SK-MEL-5 (cell line): ENCODE measurements at places on chromosomes 7 and 10. TPM values are rescaled to one million over a fixed set of nuclear protein-coding genes. Genes with fewer than 3 reads are reported as not detected.
A peak's percentile ranks its signal among the peaks of the same experiment; 100 is the strongest.

DNA sequence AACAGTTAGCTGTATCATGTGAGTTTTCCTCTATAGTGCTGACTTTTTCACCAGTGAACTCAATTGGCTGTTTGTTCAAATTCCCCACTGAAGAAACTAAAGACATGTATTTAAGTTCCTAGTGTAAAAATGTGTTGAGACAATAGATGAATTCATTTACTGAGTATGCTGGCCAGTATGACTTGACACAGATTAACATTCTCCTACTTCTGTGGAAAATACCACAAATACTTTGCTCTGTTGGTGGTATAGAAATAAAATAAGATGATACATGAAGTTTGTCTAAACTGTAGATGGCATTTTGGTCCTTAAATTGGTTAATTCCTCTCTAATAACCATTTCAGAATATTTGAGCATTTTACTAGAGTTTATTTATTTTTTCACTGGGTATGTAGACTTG, 227.7 kb upstream of the TEX47 start:
- peak; percentile 90 for DNase-seq

Gene NSUN5
- 67.4 and 69.0 TPM in 2 replicates for total RNA-seq

Gene WEE2
- total RNA-seq, result not detected in 2 replicates

Gene ABCC2
- 99.4 and 113 TPM in 2 replicates for total RNA-seq

DNA sequence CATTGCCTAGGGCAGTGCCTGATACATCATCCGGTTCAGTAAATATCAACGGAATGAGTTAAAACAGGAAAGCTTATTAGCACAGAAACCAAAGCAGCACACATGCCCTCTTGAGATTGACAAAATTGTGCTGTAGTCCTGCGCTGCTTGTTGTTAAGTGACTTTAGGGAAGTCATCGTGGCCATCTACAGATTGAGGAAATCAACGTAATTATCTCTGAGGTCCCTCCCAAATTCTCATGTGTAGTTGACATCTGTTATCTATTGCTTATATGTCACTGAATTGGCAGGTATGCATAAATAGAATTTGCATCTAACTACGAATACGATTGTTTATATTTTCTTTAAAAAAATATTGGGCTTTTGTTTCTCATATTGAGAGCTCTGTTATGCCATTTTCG, 3.5 kb upstream of the GNB2 start:
- DNase-seq, result no peak

GRCh38 chr7:128963327-128963757, 25.6 kb downstream of the IRF5 start:
- DNase-seq, result peak; percentile 47

GRCh38 chr10:69014171-69014570, 25.6 kb downstream of the KIFBP start:
- no peak for DNase-seq

- DNase-seq, result no peak
These were observed 49.4 kb downstream of the CAV1 start for GRCh38 chr7:116574025-116574822.

DNA sequence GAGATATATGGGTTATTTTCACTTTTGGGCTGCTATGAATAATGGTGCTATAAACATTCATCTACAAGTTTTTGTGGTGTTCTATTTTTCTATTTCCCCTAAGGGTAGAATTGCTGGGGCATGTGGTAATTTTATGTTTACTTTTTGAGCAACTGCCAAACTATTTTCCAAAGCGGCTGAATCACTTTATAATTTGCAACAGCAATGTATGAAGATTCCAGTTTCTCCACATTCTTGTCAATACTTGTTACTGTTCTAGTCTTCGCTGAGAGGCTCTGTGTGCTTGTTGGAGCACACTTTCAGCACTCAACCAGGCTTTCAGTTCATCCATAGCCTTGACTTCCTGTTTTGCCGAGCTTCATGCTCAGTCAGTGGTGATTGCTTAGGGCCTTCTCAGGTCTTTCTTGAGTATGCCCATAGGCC, 39.0 kb downstream of the ADK start:
- peak; percentile 68 for DNase-seq

DNA sequence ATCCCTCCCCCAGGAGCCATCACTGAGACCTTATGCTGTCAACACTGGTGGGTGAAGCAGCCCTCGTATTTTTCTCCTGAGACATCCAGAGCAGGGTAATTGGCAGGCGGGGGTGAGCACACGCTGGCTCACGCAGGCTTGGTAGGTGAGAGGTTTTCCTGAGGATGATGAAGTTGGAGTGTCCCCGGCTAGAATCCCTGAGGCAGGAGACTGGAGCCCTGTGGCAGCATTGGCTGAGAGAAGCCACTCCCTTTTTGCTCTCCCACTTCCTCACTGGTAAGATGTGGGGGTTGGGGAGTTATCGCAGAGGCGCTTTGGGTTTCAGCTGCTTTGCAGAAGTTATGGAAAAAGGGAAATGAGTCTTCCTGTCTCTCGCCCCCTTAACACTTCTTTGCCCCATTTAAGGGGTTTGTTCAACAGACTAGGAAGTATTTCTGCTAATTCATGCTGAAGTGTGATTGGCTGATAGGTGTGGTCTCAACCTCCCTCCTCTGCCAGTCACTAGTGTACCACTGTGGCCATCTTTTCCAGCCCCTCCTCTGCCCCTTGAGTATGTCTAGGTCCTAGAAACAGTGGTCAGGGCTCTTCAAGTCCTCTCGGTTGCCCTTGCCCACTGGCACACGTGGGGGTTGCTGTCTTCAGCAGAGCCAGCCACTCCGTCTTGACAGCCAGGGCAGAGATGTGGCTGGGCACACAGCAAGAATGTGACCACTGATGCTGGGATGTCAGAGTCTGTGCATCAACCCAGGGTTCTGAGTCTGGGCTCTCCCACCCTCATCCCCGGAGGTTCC, 5.7 kb downstream of the ARPC1B start:
- peak; percentile 55 for DNase-seq

Gene SVOPL
- not detected in 2 replicates for total RNA-seq

DNA sequence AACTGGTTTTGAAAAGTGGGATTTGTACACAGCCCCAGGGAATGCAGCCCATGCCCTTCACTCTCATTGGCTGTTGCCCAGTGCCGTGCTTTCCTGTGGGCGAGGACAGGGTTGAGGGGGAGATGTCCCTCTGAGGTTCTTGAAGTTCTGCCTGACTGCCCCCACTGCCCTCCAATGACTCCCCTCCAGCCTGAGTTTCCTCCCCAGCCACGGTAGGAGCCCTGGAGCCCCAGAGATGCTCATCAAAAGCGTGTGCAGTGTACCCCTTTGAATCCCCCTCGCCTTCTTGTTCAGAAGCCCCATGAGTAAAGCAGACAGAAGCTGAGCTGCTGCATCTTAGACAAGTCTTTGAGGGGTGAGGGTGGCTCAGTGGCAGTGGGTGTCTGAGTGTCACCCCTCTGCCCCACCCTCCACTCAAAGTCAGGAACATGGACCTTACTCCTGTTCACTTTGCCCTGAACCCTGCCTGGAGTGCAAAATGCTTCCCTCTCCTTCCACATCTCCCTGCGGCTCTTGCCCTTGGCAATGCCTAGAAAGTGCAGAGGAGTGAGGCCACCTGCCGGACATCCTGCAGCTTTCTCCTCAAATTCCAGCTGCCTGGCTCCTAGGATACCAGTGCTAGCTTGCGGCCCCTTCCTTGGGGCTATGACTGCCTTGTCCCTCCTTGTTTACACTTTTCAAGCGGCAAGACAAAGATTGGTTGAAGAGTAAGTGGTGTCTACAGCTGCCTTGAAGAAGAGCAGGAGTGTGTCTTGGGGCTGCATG, 19.9 kb downstream of the FAM241B start:
- no peak for DNase-seq

Gene PAX2
- not detected in 2 replicates for total RNA-seq

Gene IRF5
- 6.3 and 6.9 TPM in 2 replicates for total RNA-seq

Gene WBP1L
- total RNA-seq, result 12.8 TPM in 2 replicates

- DNase-seq, result no peak
These were observed 49.5 kb upstream of the ZNF746 start for GRCh38 chr7:149547126-149547525.

Gene AOAH
- total RNA-seq, result 0.05 TPM in 1 of 2 replicates, not detected in the other

Gene DGKI
- 3.1 and 3.6 TPM in 2 replicates for total RNA-seq

DNA sequence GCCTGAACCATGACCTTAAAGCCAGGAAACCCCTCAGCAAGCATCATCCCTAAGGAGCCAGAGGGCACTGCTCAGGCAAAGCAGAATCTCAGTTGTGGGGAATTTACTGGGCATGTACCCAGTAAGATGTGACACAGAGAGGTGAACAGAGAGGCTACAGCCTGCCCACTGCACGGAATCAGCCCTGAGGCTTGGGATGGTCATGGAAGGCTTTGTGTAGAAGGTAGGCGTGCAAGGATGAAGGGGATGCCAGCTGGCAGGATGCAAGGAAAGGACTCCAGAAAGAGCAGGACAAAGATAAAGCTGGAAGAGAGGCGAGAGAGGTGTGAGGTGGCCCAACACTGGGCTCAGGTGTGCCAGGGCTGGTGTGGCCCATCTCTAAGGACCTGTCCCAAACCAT, 2.4 kb upstream of the AIFM2 start:
- no peak for DNase-seq

- no peak for DNase-seq
These were observed 239.6 kb downstream of the SKAP2 start for GRCh38 chr7:26624839-26625238.

Gene CALML3
- not detected in 2 replicates for total RNA-seq

Gene MSANTD7
- total RNA-seq, result 20.9 and 21.6 TPM in 2 replicates

- no peak for DNase-seq
These were observed 659.3 kb downstream of the PARD3 start for GRCh38 chr10:34155812-34156211.

DNA sequence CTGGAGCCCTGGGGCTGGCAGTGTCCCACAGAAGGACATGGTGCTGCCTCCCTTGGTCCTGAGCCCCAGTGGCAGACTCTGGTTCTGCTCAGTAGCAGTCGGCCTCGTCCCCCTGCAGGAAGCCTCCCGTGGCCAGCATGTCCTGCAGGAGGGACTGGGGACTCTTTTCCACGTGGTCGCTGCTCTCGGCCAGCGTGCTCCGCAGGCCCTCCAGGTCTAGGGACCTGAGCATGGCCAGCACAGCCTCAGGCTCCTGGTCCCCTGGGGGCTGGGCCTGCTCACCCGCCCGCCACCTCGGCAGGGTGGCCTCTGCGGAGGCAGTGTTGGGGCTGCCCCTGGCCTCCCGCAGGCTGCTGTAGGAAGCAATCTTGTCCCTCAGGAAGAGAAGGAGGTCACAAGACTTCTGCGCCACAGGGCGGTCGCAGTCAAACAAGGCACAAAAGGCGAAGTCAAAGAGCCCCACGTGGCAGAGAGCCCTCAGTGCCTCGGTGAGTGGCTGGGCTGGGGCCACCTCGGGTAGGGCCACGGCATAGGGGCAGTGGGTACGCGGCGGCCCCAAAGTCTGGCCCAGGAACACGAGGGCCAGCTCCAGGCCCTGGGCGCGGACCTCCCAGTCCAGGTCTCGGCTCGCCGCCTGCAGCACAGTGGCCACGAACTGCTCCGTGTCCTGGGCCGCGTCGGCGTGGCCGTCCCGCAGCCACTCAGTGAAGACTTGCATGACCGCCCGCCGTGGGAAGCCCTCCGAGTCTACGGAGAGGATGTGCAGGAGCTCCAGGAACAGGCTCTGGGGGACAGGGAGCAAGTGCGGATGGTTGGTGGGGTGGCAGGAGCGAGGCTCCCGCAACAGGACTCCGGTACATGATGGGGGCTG, 17.1 kb downstream of the BRAT1 start:
- DNase-seq, result peak; percentile 29

DNA sequence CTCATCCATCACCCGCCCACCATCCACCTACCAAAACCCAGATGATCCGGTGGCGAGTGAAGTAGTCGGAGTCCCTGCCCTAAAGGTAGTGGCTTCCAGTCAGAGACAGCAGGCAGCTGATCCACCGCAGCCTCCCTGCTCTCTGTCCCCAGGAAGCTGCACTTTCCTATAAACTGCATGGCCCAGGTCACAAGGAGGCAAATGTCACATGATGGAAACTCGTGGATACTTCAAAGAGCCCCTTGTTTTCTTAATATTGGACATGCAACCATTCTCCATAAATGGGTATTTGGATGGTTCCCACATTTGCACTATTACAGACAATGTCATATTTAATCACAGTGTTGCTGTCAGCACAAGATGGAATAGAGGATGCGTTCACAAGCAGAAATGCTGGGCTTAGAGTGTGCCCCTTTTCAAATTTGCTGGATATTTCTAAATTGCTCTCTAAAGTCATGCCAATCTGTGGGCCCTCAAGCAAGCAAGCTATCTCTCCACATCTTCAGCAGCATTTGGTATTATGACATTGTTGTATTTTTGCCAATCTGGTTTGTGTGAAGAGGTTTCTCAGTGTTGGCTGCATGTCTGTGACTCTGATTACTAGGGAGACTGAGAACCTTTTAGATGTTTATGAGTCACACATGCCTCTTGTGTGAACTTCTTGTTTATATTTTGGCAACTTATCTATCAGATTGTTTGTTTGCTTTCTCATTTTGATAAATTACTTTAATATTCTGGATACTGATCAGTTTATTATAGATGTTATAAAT, 822.0 kb downstream of the TNS3 start:
- DNase-seq, result peak; percentile 98

GRCh38 chr7:18754766-18755165, 259.2 kb downstream of the HDAC9 start:
- peak; percentile 45 for DNase-seq

DNA sequence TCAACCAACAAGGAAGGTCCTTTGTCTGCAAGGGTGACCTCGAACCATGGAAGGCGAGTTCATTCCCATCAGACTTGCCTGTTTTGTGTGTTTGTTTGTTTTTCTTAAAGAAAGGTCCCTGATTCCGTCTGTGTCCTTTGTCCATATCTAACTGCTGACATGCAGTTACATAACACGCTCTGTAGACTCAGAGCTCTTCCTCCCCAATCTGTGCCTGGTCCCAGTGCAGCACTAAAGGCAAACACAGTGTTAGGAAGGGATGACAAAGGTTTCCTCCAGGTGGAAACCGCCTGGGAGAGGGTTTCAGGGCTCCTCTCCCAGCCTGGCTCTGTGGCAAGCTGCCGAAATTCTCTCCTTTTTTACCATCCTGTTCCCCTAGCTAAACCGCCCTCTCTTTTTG, 13.4 kb downstream of the JCAD start:
- DNase-seq, result no peak

Gene LRRD1
- not detected in 2 replicates for total RNA-seq

DNA sequence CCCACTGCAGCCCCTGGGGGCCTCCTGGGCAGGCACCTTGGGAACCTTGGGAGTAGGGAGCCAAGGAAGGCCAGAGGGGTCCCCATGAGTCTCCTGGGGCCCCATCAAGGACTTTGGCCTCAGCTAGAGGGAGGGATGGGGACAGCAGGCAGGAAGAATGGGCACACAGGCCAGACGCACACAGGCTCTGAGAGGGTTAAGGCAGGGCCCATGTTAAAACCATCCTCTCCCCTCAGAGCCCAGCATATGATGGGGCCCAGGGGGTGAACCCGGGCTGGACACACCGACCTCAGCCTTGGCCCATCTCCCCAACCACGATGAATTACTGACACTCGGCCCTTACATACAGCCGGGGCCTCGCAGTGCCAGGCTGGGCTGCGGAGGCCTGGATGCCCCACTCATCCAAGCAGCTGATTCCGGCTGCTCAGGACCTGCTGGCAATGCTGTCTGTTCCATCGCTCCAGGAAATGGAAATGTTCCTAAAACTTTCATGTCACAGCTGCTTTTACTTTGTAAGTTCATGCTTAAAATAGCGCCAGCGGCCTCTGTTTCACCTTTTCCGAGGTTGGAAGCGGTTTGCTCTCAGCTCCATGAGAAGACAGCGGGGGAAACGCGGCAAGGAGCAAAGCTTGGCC, 17.3 kb upstream of the INPP5A start:
- DNase-seq, result no peak

Gene MMD2
- total RNA-seq, result not detected in 2 replicates
